Stimulated activated naive CD4-positive, alpha-beta T cell (primary cell): ENCODE measurements at places on chromosomes 7 and 10.

- DNase-seq = no peak
These were observed 114.5 kb upstream of the POM121L12 start for GRCh38 chr7:52920977-52921376.

DNA sequence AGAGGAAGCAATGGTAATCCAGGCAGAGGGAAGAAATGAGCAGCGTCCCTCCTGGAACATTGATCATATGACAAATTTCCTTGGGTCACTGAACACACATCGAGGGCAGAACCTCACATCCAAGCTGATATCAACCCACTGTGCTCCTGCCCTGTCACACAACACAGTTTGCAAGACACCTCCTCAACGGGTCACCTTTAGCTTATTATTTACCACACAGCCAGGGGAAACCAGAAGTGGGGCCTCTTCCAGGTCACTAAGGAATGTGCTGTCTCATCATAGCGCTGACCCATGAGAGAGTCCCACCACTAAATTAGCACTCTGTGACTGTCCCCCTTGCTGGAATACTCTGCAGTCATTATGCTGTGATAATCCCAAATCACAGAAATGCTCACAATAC is 69.7 kb upstream of the PPP1R3C start:
- DNase-seq = no peak

DNA sequence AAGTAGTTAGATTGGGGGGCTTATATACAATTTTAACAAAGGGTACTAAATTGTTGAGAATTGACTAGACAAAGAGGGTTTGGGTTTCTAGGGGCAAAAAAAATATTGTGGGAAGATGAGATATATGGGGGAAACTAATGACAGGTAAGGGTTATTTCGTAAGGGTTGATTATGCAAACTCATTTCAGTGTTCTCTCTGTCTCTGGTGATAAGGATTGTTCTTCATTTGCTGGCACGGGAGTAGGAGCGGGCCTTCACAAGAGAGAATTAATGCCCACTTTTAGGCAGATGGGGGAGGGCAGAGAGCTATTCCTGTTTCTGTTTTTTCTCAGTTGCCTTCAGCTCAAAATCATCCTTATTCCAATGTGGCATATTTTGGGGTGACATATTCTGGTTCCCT is 258.4 kb downstream of the EXOC4 start:
- no peak for DNase-seq

DNA sequence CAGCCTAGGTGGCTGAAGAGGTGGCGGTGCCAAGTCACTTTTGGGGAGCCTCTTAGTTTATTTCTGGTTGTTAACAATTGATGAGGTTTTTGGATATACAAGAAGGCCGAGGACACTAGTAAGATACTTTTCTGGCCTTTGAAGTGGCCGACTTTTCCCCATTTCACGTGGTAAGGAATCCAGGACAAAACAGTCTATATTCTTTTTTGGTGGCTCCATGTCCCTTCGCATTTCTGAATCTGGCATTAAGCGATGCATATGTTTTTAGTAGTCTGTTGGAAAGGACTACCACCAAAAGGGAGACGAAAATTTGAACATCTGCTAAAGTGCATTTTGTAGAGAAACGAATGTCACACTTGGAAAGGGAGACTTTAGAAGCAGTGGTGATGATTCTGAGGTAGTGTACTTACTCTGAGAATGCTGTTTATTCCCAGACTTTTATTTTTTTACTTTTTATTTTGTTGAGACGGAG is 1.5 kb downstream of the MLLT10 start:
- no peak for DNase-seq

GRCh38 chr10:6751363-6751762 is 171.3 kb upstream of the PRKCQ start:
- no peak for DNase-seq

DNA sequence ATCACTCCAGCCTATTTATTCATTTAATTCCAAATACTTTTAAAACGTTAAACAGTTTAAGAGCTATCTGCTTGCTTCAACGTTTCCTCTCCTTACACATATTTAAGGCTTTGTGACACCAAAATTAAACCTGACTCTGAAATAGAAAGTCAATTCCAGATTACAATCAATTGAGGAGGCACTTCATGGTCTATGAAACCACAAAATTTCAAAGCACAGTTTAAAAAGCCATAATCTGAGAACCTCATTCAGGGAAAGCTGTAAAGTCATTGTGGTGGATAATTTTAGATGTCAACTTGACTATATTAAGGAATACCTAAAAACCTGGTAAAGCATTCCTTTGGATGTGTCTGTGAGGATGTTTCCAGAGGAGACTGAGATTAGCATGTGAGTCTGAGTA is 6.2 kb downstream of the SNX13 start:
- DNase-seq = no peak

GRCh38 chr10:3233486-3233990 is 61.0 kb upstream of the PITRM1 start:
- DNase-seq = no peak
